ENCODE measurements at places on chromosomes 13 and 19. TPM values are rescaled to one million over a fixed set of nuclear protein-coding genes. Genes with fewer than 3 reads are reported as not detected.
A peak's percentile ranks its signal among the peaks of the same experiment; 100 is the strongest.

DNA sequence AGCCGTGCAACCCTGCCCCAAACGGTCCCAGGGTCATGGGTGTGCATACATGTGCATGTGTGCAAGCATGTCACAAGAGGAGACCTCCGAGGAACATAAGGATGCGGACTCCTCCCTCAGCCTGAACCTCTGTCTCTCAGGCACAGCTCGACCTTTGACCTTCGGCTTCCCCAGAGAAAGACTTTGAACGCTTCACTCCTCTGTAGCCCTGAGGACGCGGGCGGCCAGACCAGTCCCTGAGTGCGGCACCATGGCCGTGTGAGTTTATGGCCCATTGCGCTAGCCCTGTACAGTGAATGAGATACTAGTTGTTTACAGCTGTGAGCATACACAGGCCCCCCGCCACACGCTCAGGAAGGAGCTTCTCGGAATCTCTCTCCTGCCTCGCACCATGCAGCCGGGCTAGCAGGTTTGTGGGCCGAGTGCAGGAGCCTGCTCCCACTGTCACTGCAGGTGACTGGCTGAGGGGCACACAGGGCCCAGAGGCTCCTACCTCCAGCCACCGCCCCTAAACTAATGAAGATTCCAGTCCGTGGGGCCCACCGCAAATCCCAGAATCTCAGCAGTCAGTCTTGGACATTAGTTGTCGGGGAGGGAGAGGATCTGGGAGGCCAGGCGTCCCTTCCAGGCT, 10.8 kb downstream of the RASA3 start:
- DNase-seq = no peak

- DNase-seq = no peak
Measured at GRCh38 chr19:30673336-30673735, 301.2 kb downstream of the ZNF536 start.

DNA sequence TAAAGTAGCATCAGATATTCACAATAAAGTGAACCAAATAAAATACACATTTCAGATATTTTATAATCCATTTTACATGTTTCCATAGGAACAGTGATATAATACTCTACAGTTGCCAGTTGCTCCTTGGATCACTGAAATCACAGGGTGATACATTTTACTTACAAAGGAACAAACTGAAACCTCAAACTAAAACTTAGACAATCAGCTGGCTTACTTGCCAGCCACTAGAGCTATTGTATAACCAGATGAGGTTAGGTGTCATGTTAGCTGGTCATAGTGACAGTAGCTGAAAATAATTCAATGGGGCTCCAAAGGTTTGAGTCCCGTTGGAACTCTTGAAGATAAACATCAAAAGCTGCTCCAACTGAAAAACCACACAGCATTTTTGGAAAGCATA, 274.6 kb downstream of the ITGBL1 start:
- no peak for DNase-seq

GRCh38 chr13:40777809-40778175, 6.8 kb upstream of the MRPS31 start:
- no peak for DNase-seq

DNA sequence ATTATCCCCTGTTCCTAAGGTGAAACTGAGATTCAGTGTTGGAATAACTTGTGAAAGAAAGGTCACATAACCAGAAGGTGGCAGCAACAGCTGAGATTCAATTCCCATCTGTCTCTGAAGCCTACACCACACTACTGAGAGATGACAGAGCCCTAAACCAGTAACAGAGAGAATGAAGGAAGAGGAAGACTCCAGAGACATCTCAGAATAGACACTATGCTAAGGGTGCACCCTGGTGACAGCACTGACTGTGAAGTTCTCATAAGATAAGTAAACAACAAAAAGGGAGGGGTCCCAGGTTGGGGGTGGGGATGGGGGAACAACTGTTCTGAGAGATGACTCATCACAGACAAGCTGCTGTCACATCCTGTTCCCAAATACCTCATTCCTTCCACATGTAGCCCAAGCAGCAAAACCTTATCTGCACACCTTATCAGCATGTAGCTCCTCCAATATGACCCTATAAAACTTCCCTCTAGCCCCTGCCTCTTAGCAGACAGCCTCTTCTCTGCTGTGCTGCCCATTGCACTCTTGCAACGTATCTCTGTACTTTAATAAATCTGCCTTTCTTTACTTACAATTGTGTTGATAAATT, 46.5 kb downstream of the UTP14C start:
- peak; percentile 15 for DNase-seq

- no peak for DNase-seq
Measured at GRCh38 chr13:98273824-98274742, 97.0 kb upstream of the RNF113B start.

TGDS gene
- total RNA-seq = 22.2 TPM

- no peak for DNase-seq
Measured at GRCh38 chr13:67130444-67130843, 99.7 kb downstream of the PCDH9 start.

TMEM91 gene
- 1.7 TPM for total RNA-seq

- no peak for DNase-seq
Measured at GRCh38 chr13:67235265-67235664, 5.1 kb upstream of the PCDH9 start.

UBE2L5 gene
- not detected for total RNA-seq

GRCh38 chr13:39023316-39023715, 14.6 kb downstream of the PROSER1 start:
- DNase-seq = no peak

- no peak for DNase-seq
Measured at GRCh38 chr13:98389319-98389718, 187.6 kb downstream of the STK24 start.

ADGRE3 gene
- total RNA-seq = not detected

GRCh38 chr13:23903906-23904280, 6.6 kb upstream of the C1QTNF9B start:
- no peak for DNase-seq

- DNase-seq = no peak
Measured at GRCh38 chr13:109297628-109298027, 488.8 kb downstream of the IRS2 start.

- DNase-seq = no peak
Measured at GRCh38 chr13:57629391-57629804, 2.1 kb upstream of the PCDH17 start.

- no peak for DNase-seq
Measured at GRCh38 chr19:52170304-52170703, 1.1 kb downstream of the ZNF836 start.

- no peak for DNase-seq
Measured at GRCh38 chr13:50766013-50766412, 77.5 kb downstream of the DLEU7 start.

LENG9 gene
- 2.1 TPM for total RNA-seq

GRCh38 chr19:45821103-45821521, 6.0 kb upstream of the RSPH6A start:
- no peak for DNase-seq

DNA sequence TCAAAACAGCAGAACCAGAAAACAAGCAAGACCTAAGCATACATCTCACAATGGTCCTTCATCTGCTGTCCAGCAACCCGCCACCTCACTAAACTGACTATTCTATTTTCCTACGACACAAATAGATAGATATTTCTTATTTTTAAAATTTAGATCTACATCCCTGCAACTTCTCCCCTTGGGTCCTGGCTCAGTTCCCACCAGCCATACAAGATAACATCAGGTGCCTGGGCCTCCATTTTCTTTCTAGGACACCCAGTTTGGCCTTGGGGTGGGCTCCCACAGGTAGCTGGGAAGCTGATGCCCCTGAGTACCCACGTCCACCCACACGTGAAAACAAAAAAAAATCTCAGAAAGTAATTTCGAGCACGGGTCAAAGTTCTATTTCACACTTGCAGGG, 47.6 kb downstream of the TGDS start:
- DNase-seq = peak; percentile 2

SWSAP1 gene
- 0.57 TPM for total RNA-seq

Data from Daoy (cell line).